ENCODE measurements at places on chromosomes 11 and 22.

GRCh38 chr11:118142809-118143208 lies 9.8 kb downstream of the SCN4B start:
- DNase-seq, result peak; percentile 86

DNA sequence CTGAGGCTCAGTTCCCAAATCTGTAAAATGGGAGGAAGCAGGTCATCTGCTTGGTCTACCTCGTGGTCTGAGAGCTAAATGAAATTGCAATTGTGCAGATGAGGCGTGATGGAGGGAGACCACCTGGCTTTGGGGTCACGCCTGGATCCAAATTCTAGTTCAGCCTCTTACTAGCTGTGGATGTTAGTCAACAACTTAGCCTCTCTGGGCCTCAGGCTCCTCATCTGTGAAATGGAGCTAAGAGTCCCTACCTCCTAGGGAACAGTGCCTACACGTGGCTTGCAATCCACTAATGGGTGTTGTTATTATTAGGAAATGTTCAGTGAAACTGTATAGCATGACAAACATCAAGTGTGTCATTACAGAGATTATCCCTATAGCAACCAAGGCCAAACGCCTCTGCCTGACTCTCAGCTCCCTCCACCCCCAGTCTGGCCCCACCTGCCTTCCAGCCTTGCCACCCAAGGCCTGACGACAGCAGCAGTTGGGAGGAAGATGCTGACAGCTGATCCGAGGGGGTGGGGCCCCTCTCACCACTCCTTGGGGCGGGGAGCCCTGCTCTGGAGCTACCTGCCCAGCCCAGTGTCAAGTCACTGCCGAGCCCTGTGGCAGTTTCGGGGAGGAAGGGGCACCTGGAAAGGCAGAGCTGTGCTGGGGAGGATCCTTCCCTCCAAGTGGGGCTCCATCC lies 1.7 kb upstream of the RHOD start:
- peak; percentile 76 for DNase-seq

DNA sequence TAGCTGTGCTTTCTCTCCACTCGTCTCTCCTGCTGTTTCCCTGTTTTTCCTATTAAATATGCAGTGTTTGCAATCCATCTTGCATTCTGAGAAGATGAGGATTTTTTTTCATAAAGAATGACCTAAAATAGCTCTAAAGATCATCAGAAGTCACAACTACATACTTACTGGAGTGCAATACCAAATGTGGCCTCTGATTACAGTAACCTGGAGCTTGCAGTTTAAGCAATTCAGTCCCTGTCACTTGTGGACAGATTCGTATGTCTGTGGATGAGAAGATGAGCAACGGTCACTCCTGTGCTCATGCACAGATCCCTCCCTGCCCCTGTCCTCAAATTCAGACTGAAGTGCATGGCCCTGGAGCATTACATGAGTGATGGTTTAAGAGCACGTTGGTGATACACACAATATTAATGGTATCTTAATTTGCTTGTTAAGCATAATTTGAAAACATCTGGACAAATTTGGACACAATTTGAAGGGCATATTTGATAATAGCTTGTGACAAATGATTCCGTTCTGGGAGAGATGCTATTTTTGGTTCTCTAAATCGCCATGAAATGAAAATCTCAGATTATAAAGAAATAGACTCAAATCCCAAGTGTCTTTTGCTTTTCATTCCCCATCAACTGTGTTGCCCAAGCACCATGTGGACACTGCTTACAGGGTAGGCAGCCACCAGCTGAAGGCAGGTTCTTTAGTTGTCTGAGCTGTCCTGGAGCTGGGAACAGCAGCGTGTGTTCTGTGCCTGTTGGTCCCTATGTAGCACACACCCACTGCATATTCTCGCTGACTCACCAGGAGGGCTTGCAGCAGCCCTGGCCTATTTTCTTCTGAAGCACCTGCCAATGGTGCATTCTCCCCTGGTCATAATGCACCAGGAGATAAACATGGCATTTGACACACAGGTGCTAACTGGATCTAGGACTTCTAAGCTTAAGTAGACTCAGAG lies 32.6 kb upstream of the PRAME start:
- no peak for DNase-seq

DNA sequence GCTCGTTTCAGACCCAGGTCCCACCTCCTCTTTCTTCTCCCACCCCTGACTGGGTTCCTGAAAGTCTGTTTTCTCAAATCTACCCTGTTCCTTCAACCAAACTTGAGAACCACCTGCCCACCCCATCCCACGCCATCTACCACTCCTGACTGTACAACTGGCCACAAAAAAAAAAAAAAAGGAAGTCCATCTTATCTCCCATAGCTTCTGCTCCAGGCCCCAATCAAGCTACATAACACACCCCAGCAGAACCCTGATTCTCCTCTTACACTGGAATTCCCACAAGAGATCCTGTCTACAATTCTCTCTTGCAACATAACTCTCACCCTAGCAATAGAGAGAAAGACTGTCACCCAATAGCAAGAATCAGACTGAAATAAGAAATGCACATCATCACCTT lies 39.2 kb upstream of the CHST1 start:
- peak; percentile 7 for DNase-seq

DNA sequence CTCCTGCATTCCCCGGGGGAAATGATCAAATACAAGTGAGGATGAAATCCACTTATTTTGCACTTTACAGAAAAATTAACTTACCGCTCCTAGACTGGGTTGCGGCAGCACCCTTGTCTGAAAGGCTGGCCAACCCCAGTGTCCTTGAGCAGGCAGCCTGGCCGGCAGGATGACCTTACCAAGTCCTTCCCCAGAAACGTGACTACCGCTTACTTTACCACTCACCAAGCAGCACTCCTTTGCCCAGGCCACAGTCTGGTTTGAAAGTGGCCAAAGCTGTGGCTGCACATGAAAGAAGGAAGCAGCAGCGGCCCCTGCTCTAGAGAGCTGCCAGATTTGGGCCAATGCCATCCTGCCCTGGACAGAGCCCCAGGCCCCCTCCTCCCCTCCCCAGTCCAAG lies 20.3 kb downstream of the MYH9 start:
- DNase-seq, result peak; percentile 50

DNA sequence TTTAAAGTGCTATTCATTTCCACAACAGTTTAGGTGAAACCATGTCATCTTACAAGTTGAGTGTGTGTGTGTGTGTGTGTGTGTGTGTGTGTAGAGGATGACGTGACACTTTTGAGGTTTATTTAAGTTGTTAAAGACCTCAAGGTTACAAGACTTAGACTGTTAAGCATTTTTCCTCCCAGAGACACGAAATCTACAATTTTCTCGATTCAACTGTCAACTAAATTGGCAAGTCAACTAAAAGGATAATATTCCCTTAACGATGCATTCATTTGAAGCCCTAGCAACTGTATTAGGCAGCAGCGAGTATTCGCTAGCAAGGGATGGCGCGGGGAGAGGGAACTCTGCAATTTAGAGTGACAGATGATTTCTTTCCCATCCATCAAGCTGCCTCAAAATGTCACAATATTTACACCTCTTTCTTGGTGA lies 17.6 kb upstream of the BDNF start:
- no peak for DNase-seq

GRCh38 chr11:14408612-14409011 lies 49.6 kb upstream of the RRAS2 start:
- no peak for DNase-seq

DNA sequence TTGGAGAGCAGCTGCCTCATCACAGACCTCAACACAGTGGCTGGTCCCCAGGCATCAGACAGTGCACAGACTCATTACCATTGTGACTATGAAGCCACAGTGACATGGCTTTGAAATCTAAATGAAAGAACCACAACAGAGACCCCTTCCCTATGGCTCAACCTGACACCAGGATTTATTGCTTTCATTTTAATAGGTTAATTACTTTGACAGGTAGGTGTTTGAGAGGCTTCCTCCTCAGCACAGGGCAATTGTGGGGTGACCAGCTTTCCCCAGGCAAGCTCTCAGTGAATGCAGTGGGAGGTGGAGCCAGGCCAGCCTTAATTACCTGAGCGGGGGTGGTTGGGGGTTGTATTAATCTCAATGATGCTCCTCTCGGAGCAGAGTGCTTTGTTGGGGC lies 102.3 kb downstream of the CHST1 start:
- DNase-seq, result no peak

DNA sequence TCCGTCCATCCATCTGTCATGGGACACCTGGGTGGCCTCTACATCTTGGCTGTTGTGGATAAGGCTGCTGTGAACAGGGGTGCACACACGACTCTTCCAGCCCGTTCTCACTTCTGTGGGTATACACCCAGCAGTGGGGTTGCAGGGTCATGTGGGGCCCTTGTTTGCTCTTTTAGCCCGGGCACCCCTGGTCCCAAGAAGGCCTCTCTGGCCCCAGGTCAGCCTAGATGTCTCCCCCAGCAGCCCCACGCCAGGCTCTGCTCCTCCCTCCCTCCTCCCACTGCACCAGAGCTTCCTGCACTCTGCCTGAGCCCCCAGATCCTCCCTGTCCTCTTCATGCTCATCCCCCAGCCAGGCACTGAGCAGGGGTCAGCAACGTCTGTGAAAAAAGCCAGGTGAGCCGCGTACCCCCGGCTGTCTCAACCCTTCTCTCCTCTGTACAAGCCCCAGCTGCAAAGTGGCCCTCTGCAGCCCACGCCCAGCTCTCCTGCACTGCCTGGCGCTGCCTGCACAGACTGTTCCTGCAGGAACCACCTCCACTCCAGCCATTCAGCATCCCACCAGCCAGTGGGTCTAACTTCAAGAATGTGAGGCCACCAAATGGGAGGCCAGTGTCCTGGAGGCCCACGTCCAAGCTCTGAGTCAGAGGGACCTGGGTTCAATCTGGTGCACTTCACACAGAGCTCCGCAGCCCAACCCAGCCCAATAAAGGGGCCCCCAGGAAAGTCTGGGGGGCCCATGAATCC lies 1508.9 kb downstream of the BRD1 start:
- DNase-seq, result no peak

DNA sequence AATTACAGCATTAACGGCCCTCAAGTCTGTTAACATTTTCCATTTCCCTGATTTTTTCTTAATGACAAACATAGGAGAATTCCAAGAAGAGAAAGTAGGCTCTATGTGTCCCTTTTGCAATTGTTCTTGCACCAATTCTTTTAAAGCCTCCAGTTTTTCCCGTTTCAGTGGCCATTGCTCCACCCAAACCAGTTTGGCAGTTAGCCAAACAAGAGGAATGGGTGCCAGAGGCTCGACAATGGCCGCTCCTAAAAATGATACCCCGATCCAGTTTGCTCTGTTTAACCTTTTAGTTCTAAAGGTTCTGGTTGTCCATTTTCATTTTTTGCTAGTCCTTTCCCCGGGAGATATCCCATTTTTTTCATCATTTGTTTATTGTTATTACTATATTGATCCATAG lies 6.7 kb upstream of the DNAJB13 start:
- no peak for DNase-seq

DNA sequence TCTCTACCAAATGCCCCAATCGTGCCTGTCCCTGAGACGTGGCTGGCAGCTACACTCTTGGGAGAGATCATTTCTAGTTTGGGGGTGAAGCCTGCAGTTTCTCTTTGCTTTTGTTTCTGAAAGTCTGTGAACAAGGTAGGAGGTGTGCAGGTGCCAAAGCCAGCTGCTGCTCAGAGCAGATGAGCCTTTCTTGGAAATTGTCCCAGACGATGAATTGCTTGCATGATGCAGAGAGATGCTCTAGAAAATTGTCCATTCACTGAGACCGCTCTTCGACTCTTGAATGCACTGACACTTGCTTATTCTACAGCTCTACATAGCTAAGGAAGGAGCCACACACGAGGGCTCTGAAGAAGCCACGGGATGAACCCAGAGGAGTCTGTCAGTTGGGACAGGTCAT lies 225.6 kb upstream of the E2F8 start:
- no peak for DNase-seq

DNA sequence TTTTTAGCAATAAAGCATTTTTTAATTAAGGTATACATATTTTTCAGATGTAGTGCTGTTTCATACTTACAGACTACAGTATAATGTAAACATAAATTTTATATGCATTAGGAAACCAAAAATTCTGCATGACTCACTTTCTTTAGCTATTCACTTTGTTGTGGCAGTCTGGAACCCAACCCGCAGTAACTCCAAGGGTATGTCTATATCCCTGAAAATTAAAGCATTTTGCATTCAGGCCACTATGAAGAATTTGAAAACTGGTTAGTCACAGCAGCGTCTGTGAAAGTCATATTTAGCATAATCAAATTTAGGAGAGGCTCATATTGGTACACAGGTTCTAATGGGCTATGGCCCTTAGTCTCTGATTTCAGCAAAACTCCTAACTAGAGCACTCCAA lies 46.8 kb downstream of the BBOX1 start:
- no peak for DNase-seq

DNA sequence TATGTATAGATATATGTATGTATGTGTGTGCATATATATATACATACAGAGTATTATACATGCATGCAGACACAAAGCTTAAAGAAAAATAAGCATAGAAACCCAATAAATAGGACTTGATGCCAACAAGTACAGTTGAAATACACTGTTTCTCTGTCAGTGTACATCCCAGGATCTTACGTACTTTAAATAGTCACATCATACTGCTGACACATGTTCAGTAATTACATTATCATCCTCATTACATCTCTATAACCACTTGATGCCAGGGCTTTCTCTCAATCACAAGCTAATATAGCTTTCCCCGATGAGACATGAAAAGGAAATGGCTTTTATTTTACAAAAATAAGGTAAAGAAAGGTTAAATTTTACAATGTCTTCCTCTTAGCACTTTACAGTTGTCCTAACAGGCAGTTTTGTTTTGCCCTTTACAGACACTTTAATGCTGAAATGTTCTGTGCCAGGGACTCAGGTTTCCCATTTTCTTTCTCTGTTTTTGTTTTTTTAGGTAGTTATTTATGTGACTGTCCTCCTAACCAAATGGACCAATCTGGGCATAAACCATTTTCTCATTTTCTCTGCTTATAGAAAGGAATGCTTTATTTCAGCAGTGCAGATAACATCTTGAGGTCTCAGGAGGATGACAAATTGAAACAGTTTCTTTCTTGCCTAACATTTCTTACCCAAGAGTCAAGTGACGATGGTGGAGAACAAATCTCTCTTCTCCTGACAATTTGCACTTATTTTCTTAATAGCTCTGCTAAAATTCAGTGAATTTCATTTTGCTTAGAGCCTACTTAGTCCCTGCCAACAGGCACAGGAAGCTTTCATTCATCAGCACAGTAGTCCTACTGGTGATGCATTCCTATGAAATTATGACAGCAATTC lies 350.2 kb downstream of the TTC28 start:
- no peak for DNase-seq

GRCh38 chr11:59164028-59164427 lies 7.9 kb upstream of the DTX4 start:
- no peak for DNase-seq

DNA sequence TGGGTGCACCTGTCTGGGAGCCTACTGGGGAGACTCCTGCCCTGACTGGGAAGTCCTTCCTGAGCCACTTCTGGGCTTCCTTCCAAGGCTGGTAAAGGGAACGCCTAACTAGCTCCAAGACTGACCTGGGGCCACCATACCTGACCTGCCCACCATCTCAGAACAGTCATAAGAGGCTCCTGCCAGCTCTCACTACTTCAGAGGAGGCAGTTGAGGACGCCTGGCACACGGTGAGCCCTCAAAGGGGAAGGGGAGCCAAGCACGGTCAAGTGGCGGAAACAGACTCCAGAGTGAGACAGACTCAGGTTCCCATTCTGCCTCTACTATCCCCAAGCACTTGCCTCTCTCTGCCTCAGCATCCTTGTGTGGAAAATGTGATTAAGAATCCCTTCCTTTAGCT lies 7.6 kb downstream of the MCAT start:
- DNase-seq, result no peak
